ENCODE measurements at places on chromosomes 12 and 14.

DNA sequence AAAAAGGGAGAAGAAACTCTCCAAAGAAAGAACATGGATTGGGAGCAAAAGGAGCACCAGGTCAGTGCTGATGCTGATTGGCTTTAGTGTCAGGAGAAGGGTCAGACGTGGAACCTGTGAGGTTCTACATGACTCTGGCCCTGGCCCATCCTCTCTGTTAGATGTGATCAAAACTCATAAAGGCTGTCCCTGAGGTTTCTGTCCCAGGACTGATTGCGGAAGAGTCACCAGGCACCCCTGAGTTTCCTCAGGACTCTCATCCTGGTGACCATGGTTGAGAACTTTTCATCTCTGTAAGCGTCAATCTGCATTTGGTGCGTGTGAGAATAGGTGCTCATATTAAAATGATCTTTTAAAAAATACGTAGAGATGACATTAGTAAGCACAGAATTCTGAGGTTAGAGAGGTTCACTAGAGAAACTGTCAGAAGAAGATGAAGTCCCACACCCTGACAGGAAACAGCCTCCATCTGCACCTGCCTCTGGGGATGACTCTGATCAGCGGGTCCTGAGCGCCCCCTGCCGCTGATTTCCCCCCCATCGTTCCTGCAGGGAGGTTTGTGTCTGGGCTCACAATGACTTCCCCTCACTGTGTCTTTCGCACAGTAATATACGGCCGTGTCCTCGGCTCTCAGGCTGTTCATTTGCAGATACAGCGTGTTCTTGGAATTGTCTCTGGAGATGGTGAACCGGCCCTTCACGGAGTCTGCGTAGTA, 741.8 kb downstream of the TMEM121 start:
- DNase-seq, result no peak

GRCh38 chr12:47282206-47282605, 202.4 kb upstream of the AMIGO2 start:
- DNase-seq, result peak; percentile 49

DNA sequence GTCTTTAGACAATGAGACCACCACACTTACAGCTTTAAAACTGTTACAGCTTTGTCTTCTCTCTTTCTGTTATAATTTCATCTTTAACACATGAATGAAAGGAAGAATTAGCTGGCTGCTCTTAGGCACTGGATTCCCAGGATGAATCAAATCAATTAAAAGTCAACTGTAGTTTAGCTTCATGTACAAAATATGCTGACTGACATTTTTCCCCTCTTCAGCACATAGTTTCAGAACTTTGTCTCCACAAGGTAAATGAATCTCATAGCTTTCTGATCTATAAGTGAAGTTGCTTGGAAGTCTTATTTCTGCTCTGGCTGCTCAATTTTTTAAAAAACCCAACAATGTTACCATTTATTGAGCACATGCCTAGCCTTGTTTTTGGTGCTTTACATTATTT, 293.8 kb downstream of the GRIN2B start:
- no peak for DNase-seq

DNA sequence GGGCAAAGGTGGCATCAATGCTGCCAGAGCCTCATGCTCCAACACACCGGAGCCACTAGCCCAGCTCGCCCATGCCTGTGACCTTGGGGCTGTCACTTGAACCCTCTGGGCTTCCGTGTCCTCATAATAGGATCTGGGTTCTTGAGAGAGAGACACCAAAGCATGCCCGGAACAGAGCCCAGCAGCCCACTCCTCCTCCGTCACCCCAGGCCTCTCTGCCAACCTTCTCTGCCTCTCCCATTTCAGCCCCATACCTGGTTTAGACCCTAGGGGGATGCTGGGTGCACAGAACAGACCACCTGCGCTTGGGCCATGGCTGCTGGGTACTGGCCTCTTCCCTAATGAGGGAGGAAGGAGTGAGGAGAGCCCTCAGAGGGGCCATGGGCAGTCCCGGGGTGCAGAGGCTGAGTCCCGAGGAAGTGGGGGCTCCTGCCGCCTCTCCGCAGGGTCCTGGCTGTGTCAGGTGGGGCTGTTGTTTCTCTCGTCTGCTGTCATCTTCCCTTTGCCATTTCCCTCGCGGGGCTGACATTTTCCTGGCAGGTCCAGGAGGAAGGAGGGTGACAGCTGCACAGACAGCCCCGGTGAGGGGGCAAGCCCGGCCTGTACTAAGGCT, 172.4 kb upstream of the RTL1 start:
- no peak for DNase-seq

DNA sequence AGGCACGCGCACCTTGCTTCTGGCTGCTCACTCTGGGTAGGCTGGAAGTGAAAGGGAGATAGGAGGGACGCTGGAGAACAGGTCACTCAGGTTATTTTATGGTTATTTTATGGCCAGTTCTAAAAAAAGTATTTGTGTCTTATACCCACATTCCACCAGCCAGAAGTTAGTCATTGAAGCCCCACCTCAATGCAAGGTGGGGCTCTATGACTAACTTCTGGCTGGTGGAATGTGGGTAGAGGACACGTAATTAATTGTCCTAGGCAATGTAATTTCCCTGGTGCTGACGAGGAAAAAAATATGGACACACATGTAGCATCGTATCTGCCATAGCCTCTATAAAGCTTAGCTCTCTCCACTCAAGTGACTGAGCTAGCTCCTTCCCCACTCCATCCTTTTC, 104.9 kb downstream of the PDZRN4 start:
- DNase-seq, result no peak

- DNase-seq, result peak; percentile 39
These were observed 53.3 kb upstream of the CERS5 start for GRCh38 chr12:50220363-50220995.

- no peak for DNase-seq
These were observed 236.6 kb downstream of the SEC23A start for GRCh38 chr14:38866461-38866860.

GRCh38 chr12:93273834-93274564, 103.7 kb upstream of the NUDT4 start:
- DNase-seq, result no peak

DNA sequence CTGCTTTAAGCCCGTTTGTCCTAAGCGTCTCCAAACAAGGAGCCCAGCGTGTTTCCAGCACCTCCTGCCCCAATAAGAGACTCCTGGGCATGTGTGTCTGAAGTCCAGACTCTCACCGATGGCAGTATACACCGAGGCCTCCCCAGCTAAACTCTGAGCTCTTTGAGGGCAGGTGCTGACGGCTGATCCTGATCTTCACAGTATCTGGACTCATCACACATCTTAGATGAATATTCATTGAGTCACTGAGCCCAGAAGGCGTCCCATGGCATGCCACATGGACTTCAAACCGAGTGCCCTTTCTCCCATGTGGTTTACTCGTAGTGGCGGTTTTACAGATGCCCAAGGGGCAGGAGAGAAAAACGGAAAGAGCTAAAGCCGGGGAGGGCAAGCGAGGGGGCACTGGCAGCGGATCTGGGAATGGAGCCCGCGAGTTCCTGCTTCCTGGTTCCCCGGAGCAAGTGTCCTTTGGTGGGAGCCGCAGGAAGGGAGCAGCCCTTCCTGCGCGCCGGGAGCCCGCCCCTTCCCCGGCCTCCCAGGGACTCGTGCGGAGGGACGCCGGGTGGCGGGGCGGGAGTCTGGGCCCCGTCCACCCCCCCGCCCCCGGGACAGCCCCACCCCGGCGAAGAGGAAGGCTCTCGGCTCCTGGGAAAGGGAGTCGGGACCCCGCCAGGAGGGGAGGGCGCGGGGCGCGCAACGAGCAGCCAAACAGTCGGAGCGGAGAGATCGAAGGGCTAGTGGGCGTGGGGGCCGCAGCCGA, 585 bp upstream of the TEAD4 start:
- DNase-seq, result peak; percentile 97

- peak; percentile 92 for DNase-seq
These were observed 69.8 kb downstream of the NCOR2 start for GRCh38 chr12:124497658-124498057.

DNA sequence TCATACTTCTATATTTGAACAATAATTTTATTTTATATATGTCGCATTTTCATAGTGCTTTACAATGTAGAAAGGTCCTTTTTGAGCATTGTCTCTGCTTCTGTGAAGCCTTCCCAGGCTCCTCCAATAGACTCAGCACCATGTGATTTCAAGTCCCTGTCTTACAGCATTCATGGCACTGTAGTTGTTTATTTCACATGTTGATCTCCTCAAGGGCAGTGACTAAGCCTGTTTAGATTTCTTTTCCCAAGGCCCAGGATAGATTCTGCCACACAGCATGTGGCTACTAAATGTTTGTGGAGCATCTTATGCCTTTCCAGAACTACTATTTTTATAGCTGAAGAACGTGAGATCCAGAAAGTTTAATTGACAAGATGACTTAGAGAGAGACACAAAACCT, 391.7 kb downstream of the TMEM117 start:
- DNase-seq, result no peak

GRCh38 chr14:100285021-100285912, 21.0 kb downstream of the SLC25A29 start:
- DNase-seq, result peak; percentile 98

- DNase-seq, result peak; percentile 87
These were observed 108.3 kb downstream of the NUAK1 start for GRCh38 chr12:106030210-106031071.

DNA sequence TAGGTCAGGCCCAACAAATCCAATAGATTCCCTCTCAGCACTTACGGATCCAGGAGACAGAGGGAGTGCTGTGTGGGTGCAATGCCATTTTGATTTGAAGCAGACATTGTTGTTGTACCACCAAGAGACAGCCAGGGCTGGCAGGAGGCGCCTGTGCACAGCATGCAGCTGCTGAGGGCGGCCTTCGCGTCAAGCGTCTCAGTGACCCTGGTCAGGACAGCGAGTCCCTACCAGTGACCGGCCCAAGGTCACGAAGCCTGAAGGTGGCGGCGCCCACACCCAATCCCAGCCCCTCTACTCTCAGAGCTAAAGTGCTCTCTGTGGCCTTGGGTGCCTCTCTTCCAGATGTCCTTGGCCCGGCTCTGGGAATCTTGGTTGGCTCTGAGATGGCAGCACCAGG, 40.5 kb downstream of the PRMT8 start:
- no peak for DNase-seq

- no peak for DNase-seq
These were observed 88.6 kb downstream of the DDHD1 start for GRCh38 chr14:53064475-53064874.

GRCh38 chr12:62530596-62530995, 64.0 kb downstream of the MON2 start:
- no peak for DNase-seq

DNA sequence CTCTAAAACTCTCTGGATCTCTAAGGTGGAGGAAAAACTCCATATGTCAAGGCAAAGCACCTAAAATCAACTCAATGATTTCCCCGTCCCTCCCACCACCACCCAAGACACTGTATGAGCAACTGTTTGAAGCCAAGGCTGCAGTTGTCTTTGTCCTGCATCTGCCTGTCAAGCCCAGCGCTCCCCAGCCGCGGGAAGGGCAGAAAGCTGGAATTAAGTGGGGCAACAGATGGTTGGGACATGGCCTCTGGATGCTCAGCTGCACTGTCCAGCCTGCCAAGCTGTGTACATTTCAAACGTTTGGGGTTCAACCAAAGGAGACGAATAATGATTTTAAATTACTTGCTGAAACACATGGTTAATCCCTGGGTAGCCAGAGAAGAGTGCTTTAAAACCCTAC, 42.2 kb upstream of the PTGR2 start:
- no peak for DNase-seq

- no peak for DNase-seq
These were observed 26.0 kb downstream of the TMBIM6 start for GRCh38 chr12:49767333-49767732.

GRCh38 chr14:96089401-96089800, 50.2 kb downstream of the C14orf132 start:
- DNase-seq, result no peak

DNA sequence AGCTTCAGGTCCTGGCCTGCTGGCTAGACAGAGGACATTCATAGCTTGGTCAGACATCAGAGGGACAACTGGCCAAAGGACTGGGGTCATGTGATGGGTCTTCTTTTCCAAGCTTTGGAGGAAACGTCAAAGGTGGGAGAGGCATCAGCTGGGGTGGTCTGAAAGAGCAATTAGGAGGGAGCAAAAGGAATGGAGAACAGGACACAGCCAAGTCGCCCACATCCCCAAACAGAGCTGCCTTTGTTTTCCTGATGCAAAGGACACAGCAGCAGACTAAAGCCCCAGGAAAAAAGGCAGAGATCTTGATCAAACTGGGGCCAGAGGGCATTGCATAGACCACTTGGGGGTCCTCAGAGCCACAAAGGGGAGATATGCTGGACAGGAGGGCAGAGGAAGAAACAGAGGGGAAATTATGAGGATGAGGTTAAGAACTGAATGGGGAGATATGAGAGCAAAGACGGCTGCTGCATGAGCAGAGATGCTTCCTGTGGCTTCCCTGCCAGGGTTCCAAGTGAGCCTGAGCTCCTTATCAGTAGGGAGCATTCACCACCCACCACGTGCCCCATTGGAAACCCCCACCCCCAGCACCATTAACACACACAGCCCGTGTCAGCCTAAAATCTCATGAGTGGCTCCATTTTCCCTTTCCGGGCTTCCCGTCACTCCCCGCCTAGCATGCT, 62.4 kb downstream of the ANO2 start:
- no peak for DNase-seq

DNA sequence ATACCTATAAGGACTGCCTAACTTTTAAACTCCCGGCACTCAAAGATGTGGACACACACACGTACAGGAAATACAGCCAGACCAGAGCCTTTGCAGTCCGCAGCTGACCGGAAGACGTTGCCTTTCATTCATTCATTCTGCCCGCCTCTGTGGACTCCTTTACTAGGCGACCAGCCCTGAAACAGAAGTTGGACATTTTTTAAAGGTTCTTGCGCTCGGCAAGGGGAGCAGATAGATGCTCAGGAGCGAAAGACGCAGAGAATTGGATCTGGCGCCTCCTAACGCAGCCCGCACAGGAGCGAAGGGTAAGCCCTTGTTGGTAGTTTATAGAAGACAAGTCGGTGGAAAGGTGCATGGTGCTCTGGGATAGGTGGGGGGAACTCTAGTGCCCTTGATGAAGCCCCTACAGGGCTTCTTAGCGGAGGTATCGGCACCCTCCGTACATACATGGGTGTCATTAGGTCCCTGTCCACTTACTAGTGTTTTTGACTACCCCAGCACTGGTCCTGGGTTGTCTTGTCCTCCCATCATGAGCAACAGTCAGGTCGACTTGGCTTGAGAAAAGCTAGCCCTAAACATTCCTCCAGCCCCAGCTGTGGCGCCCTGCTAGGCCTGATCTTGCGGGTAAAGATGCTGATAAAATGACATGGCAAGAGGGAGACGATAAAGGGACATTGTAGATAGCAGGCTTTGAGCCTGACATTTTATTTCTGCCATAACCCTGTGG, at the start of gene KDM2B:
Gene KDM2B (minus strand): TSS at position 65 of the 727 bp plus-strand sequence. CDS start 112 bp downstream, outside the sequence.
- DNase-seq, result no peak

- DNase-seq, result no peak
These were observed 107.4 kb downstream of the GRIP1 start for GRCh38 chr12:66571361-66571915.

DNA sequence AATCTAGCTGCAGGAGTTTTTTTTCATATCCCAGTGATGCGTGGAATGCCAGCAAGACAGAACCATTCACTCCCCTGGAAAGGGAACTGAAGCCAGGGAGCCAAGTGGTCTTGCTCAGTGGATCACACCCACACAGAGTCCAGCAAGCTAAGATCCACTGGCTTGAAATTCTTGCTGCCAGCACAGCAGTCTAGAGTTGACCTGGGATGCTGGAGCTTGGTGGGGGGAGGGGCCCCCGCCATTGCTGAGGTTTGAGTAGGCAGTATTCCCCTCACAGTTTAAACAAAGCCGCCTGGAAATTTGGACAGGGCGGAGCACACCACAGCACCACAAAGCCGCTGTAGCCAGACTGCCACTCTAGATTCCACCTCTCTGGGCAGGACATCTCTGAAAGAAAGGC, 86.9 kb upstream of the STXBP6 start:
- DNase-seq, result no peak

All from GM03348 (cell line).